ENCODE measurements at places on chromosomes 2 and 18. TPM values are rescaled to one million over a fixed set of nuclear protein-coding genes. Genes with fewer than 3 reads are reported as not detected.

DNA sequence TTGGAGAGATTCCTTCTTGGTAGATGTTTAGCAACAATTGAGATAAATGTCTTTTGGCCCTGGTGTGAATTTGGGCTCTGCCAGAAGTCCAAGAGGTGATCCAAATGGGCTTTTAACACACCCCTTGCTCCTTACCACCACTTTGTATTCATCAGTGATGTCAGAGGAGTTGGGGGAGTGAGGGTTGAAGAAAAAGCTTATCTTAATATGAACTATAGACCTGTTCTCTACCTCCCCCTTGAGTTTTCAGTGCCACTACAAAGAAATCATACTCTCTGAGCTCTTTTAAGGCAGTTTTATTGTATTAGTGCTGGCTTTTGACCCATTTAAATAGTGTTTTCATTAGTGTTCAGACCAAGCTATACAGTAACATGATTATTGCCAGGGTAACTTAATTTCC is 229.1 kb downstream of the PHLPP1 start:
- no peak for DNase-seq

GRCh38 chr2:11398750-11399437 is 54.5 kb upstream of the ROCK2 start:
- no peak for DNase-seq

- DNase-seq = no peak
Observed at GRCh38 chr2:153165021-153165420, 313.5 kb downstream of the RPRM start.

DNA sequence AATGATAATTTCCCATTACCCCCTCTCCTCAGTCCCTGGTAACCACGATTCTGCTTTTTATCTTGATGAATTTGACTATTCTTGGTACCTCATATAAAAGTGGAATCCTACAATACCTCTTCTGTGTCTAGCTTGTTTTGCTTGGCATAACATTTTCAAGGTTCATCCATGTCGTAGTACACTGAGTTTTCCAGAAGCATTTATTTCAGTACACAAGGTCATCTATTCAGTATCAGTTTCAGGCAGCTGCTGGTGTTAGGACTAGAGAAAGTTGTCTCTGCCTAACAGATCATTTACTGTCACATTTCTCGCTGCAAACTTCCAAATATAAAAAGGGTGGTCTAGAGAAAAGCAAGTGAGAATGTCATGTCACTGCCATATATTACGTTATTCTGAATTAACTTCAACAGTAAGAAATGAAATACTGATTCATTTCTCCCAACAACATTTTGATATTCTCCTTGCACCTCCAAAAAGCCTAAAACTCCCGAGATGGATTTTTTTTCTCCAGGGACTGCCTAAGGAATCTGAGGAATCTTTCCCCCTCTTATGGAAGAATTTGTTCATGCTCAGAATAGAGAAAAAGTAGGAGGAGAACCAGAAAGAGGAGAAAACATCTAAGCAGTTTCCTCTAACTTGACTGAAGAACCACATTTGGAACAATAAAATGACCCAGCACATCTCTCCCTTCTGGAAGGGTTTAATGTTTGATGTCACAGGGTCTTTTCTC is 36.0 kb downstream of the CDK15 start:
- no peak for DNase-seq

- no peak for DNase-seq
Observed at GRCh38 chr2:154158101-154158500, 286.4 kb downstream of the GALNT13 start.

- peak; percentile 57 for DNase-seq
Observed at GRCh38 chr2:76953733-76954347, 568.3 kb downstream of the LRRTM4 start.

DNA sequence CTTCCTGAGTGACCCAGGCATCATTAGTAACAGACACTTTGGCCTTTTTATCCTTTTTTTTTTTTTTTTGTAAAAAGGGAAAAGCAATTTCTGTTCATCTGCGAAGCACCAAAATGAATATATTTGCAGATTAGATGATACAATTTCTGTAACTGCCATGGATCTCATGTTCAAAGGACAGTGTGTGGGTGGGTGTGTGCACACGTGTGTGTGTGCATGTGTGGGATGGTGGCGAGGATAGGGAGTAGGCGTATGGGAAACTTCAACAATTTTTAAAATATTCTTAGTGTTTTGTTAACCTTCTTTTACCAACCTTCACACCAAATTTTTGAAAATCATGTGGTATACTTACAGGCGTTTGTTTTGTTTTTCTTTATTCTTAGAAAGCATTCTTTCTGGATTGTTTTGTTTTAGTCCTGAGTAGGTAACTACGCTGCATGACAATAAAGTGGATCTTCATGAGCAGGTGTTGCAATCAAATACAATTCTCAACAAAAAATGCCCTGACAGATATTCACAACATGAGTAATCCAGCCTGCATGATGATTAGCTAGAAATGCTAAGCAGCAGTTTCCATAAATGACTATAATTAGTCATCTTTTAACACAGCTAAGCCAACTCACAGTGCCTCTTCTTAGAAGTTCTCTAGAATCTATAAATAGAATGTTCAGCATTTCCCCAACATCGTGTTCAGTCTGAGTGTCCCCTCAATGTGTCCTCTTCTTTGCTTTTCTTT is 53.5 kb upstream of the RMDN2 start:
- DNase-seq = no peak

GRCh38 chr2:225400546-225401400 is 1.3 kb downstream of the NYAP2 start:
- no peak for DNase-seq

GRCh38 chr2:24253303-24253919 is 78.6 kb downstream of the FAM228A start:
- no peak for DNase-seq

DNA sequence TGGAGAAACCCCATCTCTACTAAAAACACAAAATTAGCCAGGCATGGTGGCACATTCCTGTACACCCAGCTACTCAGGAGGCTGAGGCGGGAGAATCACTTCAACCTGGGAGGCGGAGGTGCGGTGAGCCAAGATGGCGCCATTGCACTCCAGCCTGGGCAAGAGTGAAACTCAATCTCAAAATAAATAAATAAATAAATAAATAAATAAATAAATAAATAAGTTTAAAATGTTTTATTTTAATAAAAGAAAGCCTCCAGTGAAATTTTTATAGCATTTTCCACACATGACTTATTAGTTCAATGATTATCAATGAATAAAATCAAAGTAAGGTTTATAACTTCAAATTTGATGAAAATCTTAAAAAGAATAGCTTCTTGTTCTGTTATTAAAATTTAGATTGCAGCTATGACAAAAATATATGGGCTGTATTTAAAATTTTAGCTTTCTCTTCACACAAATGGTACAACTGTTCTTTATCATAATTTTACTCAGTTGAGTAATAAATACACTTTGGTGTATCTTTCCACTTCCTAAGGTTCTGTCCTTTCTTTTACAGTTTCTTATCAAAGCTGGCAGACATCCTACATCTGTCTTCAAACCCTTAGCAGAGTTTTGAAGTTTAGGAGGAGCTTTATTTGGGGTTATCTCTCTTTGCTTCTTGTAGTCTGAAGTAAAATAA is 78.4 kb upstream of the ZSWIM2 start:
- no peak for DNase-seq

DNA sequence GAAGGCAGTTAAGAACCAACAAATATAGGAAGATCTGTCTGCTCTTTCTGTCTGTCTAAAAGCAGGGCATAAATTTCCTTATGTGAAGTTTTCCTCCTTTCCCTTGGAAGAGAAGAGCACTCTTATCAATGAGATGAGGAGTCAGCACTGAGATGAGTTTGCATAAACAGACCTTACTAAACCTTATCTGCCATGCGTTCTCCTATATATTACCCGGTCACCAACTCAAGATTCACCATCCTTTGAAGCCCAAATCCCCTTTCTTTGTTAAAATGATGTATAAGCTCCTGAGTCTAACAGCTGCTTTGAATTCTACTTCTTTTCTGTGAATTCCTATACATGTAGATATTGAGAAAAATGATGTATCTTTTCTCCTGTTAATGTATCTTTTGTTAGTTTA is 65.5 kb upstream of the FHL2 start:
- no peak for DNase-seq

GRCh38 chr2:55949613-55950012 is 26.0 kb upstream of the EFEMP1 start:
- no peak for DNase-seq

GRCh38 chr2:129896226-129897100 is 83.0 kb upstream of the RAB6C start:
- no peak for DNase-seq

GRCh38 chr2:189528617-189529016 is 52.0 kb downstream of the SLC40A1 start:
- no peak for DNase-seq

DNA sequence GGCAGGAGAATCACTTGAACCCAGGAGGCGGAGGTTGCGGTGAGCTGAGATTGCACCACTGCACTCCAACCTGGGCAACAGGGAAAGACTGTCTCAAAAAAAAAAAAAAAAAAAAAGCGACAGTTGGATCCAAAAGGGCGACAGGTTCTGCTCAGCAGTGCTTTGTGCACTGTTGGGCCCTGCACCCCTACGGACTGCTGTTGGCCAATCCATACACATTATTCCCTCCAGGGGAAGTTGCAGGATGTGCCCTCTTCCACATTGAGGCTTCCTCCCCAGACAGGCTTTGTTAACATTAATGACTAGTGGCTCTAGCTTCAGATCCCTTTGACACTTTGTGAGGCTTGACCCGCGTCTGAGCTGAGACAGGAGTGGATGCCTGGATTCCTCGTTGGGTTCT is 9.4 kb downstream of the NT5DC4 start:
- DNase-seq = no peak

DNA sequence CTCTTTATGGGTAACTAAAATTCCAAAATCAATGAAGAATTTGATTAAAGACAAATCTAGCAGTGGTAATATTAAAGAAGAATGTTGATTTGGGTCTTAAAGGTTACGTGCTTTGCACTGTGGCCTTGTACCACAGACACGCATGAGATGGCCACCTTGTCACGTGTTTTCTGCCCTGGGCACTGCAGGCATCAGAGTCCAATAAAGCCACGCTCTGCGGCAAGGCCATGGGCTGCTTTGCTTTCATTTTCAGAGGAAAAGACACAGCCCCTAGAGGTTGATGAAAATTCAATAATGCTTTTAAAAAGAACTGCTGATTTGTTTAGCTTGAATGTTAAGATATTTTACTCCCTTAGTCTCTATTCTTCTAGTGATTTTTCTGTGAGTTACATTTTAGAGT is 30.4 kb downstream of the AOX1 start:
- DNase-seq = no peak

- no peak for DNase-seq
Observed at GRCh38 chr2:234702731-234703225, 205.9 kb upstream of the ARL4C start.

DNA sequence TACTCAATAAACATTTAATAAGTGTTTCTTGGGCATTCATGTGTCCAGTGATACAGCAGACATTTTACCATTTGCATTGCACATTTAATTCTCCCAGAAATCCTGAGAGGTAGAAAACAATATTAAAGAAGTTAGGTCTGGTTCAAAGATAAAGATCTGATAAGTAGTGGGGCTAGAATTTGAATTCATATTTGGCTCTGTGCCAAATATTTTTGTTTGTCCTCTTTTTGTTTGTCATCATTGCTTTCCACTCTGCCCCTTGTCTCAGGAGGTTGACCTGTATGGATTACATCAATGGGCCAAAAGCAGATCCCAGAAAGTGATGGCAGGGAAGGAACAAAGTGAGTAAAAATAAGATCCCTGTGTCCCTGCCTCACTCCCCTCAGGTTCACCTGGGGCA is 441.9 kb upstream of the PKDCC start:
- no peak for DNase-seq

- no peak for DNase-seq
Observed at GRCh38 chr18:37533647-37534584, 31.7 kb downstream of the CELF4 start.

GRCh38 chr2:149169656-149170055 is 131.2 kb downstream of the LYPD6B start:
- no peak for DNase-seq

- DNase-seq = no peak
Observed at GRCh38 chr2:160566717-160567116, 73.1 kb upstream of the RBMS1 start.

Gene FARSB
- total RNA-seq = 38.7 TPM

Gene WNT10A
- not detected for total RNA-seq

Gene REG1B
- not detected for total RNA-seq

Gene WDR75
- total RNA-seq = 53.2 TPM

Gene YIPF4
- total RNA-seq = 31.6 TPM
